Activated naive CD8-positive, alpha-beta T cell treated with anti-CD3 and anti-CD28 coated beads, Interleukin-2, amount 10 ng/mL, durations not matched to agents 7 days and 5 days (primary cell): ENCODE measurements at places on chromosomes 7 and 10.

DNA sequence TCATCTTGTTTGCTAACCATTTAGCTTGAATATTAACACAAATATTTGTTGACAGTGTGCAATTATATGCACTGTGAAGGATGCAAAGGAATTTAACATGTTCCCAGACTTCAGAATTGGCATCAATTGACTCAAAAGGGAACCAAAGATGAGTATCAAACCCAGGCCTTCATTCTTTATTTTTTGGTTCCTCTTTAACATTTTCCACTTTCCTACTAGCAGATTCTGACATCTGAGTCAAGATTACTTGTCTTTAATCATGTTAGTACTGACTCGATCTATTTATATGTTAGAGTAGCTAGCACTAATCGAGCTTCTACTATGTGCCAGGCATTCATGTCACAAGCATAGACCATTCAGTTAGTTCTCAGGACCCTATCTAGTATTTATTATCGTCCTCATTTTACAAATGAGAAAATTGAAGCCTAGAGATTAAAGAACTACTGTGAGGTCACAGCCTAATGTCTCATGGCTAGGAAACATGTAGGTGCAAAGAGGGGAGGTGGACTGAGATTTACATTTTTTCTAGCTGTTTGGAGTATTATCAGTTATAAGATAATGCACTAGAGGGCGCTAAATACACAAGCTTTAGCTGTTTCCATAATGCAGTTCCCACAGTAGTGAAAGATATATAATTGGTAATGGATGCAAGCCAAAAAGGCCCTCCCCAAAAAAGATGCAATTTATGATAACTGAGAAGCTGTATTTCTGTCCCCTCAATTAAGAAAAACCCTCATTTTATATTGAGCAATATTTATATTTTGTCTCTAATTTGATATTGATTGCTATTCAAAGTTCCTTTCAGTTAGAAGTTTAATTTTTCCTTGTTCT, 32.9 kb upstream of the KMT2E start:
- DNase-seq, result no peak

GRCh38 chr10:3268025-3268424, 95.4 kb upstream of the PITRM1 start:
- DNase-seq, result no peak

GRCh38 chr10:44379907-44380306, 5.0 kb downstream of the CXCL12 start:
- no peak for DNase-seq

- DNase-seq, result no peak
Observed at GRCh38 chr7:2109936-2110609, 122.7 kb downstream of the MAD1L1 start.

DNA sequence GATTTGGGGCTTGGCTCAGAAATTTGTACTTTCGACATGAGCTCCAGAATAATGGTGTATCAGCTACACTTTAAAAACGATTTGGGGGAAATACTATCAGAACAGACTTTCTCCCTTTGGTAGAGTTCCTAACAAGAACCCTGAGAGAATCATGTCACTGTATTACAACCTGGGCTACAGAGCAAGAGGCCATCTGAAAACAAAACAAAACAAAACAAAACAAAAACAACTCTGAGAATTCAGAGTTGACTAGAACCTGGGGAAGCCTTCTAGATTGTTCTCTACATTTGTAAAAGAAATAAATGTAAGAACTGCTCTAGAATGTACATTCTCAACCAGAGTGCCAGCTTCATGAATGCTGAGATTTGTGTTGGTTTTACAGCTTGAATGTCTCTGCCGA, 262.6 kb upstream of the SEMA3D start:
- no peak for DNase-seq

GRCh38 chr7:37416378-37417106, 32.1 kb downstream of the ELMO1 start:
- no peak for DNase-seq

DNA sequence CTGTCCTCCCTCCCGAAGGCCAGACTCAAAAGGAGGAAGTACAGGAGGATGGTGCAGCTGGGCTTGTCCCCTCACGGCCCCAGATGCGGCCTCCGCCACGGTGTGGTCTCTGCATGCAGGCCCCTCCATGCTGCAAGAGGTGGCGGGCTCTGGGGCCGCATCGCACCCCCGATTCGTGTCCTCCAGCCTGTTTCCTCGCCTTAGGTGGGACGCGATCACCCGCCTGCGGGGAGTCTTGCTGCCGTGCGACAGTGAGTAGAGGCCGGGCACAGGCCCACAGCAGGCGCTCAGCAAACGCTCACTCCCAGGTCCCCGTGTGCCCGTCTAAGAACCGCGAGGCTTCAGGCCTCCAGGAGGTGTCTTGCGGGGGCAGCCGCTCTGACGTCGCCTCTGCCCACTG, 13.9 kb upstream of the FAM20C start:
- no peak for DNase-seq

DNA sequence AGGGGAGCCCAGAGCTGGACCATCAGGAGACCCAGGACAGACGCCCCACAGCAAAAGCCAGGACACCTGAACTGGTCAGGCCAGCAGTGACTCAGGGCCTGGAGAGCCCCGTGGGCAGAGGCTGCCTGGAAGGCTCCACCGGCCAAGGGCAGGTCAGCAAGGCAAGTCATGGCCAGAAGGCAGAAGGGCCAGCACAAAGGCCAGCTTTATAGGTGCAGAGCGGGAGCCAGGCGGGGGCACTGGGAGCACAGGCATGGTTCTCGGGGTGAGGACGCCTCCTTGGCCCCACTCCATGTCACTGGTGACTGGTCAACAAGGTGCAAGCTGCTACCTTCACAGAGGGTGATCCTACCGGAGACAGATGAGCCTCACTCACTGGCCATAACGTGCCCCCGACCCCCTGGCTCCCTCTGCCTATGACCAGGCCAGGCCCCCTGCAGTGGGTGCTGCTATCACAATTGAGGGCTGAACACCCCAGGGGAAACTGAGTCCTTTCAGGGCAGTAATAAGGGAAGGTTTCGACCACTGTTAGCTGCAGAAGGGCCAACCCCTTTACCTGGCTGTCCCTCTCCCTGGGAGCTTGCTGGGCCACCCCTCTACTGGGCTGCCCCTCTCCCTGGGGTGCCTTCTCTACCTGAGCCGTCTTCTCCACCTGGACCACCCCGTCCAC, 317.4 kb downstream of the PTPRN2 start:
- DNase-seq, result peak; percentile 10

- no peak for DNase-seq
Observed at GRCh38 chr10:13830385-13830784, 243.6 kb downstream of the PRPF18 start.
